ENCODE measurements at places on chromosomes 4 and X. TPM values are rescaled to one million over a fixed set of nuclear protein-coding genes. Genes with fewer than 3 reads are reported as not detected.

CLCN4 gene
- total RNA-seq: 37.6 TPM

ATOH1 gene
- not detected for total RNA-seq

ADGRG4 gene
- total RNA-seq: not detected

MAGEB2 gene
- total RNA-seq: not detected

SGMS2 gene
- 73.6 TPM for total RNA-seq

PASD1 gene
- not detected for total RNA-seq

THOC2 gene
- 28.6 TPM for total RNA-seq

ADH1A gene
- not detected for total RNA-seq

KCND1 gene
- total RNA-seq: 1.5 TPM

FUNDC1 gene
- 28.3 TPM for total RNA-seq

UTP3 gene
- total RNA-seq: 14.0 TPM

SPRY1 gene
- 50.0 TPM for total RNA-seq

HS6ST2 gene
- total RNA-seq: 0.39 TPM

UGT2B7 gene
- total RNA-seq: not detected

NLGN4X gene
- 4.2 TPM for total RNA-seq

LGI2 gene
- total RNA-seq: 1.9 TPM

IDS gene
- 91.1 TPM for total RNA-seq

AIMP1 gene
- 15.8 TPM for total RNA-seq

SYN1 gene
- total RNA-seq: 6.4 TPM

DGKK gene
- not detected for total RNA-seq

NDST3 gene
- total RNA-seq: not detected

CTAG1A gene
- not detected for total RNA-seq

ACSL1 gene
- 144 TPM for total RNA-seq

KLHL13 gene
- total RNA-seq: 6.1 TPM

HS3ST1 gene
- total RNA-seq: 8.4 TPM

IL2 gene
- not detected for total RNA-seq

LDOC1 gene
- total RNA-seq: 2.5 TPM

SCML1 gene
- total RNA-seq: 7.7 TPM

GYG2 gene
- total RNA-seq: 6.0 TPM

HGFAC gene
- total RNA-seq: not detected

SSX2B gene
- total RNA-seq: not detected

GLOD5 gene
- not detected for total RNA-seq

NOX1 gene
- not detected for total RNA-seq

NAP1L2 gene
- 4.0 TPM for total RNA-seq

ARHGAP24 gene
- 34.0 TPM for total RNA-seq

MAGED4B gene
- 3.4 TPM for total RNA-seq

NPFFR2 gene
- total RNA-seq: not detected

MAGEB10 gene
- total RNA-seq: not detected

CFAP47 gene
- total RNA-seq: not detected

OPN1LW gene
- not detected for total RNA-seq

TEX13B gene
- total RNA-seq: not detected

MSX1 gene
- total RNA-seq: 1.4 TPM

MAGEA8 gene
- not detected for total RNA-seq

ZIC3 gene
- not detected for total RNA-seq
